SHP77 (cell line): ENCODE measurements at places on chromosomes 11 and 22.

GRCh38 chr22:22663861-22664800 lies 19.7 kb downstream of the GGTLC2 start:
- DNase-seq: no peak

GRCh38 chr11:30431127-30431814 lies 108.4 kb downstream of the ARL14EP start:
- DNase-seq: no peak

- DNase-seq: no peak
These were observed 14.3 kb upstream of the ARRB1 start for GRCh38 chr11:75365711-75366181.

DNA sequence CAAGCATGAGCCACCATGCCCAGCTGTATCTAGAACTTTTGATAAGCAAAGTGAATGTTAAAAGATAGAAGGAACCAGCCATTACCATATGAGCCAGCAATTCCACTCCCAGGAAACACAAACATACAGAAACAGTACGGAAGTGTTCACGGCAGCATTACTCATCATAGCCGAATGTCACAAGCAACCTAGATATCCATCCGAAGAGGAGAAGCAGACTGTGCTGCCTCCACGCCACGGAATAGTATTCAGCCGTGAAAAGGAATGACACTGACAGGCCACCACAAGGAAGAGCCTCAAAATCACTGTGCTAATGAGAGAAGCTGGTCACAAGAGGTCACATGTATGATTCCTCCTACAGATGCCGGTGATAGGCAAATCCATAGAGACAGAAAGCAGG lies 17.6 kb upstream of the MGAT3 start:
- no peak for DNase-seq

GRCh38 chr11:71245601-71246391 lies 6.6 kb downstream of the SHANK2 start:
- DNase-seq: no peak

GRCh38 chr11:106785913-106786650 lies 232.2 kb downstream of the GUCY1A2 start:
- DNase-seq: no peak

GRCh38 chr22:28424427-28425080 lies 255.1 kb downstream of the TTC28 start:
- DNase-seq: peak; percentile 85

DNA sequence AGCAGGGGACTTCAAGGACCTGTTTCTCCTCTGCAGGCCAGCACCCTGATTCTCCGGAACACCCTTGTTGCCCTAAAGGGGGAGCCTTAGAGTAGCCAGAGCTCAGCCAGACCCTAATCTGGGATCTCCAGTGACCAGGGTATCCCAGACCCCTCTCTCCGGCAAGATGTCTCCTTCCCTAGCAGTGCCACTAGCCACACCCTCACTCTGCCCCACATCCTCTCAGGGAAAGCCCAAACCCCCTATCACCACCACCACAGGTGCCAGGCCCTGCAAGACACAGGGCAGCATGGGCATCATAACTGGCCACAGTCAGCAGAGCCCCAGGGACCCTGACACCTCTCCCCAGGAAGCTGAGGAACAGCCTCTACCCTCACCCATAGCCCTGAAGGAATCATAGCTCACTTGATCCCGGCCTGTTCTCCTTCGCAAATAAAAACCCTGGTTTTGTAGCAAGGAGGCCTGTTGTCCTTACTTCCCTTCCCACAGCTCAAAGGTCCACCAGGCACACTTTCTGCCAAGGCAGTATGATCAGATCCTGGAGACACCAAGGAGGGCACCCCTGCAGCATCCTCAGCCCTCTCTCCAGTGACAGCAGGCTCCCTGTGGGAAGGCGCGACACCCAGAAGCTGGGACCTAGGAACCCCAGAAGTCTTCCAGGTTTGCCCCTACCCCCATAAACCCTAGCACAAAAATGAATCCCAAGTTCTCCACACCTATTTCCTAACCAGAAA lies 4.6 kb downstream of the CFL1 start:
- DNase-seq: no peak
